ENCODE measurements at places on chromosomes 2 and 18.

DNA sequence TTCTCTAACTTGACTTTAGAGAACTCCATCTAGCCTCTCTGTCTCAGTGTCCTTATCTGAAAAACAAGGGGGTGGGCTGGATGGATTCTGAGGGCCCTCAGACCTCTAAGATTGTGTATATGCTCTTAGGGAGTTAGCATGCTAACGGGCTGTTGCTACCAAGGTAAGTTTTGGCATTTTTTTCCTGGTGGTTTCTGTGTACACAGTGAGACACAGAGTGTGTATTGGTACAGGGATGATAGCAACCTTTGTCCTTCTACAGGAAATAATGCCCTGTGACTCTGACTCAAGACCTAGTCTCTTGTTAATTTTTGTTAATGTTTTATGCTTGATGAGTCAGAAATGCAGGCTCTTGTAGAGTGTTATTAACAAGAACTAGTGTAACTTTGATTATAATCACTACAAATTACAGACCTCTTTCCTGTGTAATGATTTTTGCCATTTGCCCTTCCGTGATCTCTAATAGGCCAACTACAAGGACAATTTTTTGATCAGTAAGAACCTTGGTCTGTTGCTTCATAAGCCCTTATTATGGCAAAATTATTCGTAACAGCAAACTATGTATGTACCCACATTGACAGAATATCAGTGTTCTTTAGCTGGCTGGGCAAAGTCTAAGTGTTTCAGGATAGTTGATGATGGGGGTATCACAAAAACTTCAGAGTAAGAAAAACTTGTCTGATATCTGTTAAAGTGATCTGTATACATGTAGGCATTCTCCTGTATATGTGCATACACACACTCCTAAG is 89.7 kb downstream of the SPTBN1 start:
- DNase-seq: no peak

- DNase-seq: no peak
Measured at GRCh38 chr2:219010162-219010756, 17.0 kb upstream of the CRYBA2 start.

DNA sequence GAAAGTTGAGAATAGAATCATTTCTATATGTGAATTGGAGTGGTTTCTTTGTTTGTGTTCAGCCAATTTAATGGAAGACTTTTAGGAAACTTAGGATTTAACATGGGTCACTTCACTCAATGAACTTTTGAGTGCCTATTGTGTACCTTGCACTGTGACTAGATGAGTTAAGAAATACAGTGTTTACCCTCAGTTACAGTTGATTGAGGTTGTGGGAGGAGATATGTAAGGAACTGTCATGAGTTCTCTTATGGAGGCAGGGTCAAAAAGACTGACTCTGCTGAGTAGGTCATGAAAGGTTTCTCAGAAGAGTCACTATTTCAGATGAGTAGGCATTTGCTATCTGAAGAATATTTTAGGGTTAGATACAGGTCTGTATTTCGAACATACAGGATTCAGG is 98.6 kb downstream of the RAB3GAP1 start:
- DNase-seq: no peak

DNA sequence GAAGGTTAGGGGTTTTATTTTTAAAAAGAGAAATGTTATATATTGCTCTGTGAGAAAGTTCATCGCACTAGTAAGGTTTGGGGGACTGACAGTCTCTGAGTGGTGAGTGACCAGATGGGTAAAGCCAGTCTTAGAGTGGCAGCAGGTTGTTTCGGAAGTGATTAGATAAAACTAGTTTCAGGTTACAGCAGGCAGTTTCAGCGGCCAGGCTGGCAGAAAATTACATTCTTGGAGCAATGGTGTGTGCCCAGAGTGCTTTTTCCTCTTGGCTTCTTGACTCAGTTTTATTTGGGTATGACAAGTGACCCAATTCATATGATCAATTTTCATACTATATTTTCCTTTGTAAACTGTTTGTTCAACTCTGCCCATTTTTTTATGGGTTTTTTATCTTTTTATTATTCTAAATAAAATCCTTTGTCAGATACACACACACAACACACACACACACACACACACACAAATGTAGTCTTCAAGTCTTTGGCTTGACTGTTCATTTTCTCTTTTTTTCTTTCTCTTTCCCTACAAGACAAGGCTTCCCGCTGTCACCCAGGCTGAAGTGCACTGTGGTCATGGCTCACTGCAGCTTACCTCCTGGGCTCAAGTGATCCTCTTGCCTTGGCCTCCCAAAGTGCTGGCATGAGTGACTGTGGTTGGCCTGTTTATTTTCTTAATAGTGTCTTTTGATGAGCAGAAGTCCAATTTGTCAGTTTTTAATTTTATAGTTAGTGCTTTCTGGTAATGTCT is 30.9 kb downstream of the RALBP1 start:
- DNase-seq: no peak

DNA sequence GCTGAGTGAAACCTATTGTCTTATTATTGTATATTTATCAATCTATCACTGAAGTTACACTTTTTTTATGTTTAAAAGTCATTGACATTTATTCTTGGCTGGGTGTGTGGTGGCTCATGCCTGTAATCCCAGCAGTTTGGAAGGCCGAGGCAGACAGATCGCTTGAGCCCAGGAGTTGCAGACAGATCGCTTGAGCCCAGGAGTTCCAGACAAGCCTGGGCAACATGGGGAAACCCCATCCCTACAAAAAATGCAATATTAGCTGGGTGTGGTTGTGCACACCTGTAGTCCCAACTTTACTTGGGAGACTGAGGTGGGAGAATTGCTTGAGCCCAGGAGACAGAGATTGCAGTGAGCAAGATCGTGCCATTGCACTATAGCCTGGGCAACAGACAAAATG is 97.8 kb downstream of the EPC2 start:
- DNase-seq: no peak

DNA sequence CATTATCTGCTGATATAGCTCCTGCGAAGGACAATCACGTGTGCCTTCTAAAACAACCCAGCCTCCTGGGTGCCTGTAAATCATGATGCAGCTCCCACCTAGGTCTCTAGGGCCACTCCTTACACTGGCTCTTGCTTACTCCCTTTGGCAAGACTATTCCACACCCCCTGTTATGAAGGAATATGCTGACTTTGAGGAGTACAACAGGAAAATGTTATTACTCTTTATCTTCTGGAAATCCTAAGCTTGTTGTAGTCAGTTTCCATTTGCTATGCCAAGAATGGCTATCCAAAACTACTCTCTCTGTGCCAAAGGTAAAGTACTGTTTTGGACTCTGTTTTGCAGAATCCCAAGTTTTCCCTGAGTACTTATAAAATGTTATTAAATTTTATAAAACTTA is 7.7 kb downstream of the SGO2 start:
- DNase-seq: no peak

- no peak for DNase-seq
Measured at GRCh38 chr2:138180692-138181386, 216.6 kb downstream of the HNMT start.

DNA sequence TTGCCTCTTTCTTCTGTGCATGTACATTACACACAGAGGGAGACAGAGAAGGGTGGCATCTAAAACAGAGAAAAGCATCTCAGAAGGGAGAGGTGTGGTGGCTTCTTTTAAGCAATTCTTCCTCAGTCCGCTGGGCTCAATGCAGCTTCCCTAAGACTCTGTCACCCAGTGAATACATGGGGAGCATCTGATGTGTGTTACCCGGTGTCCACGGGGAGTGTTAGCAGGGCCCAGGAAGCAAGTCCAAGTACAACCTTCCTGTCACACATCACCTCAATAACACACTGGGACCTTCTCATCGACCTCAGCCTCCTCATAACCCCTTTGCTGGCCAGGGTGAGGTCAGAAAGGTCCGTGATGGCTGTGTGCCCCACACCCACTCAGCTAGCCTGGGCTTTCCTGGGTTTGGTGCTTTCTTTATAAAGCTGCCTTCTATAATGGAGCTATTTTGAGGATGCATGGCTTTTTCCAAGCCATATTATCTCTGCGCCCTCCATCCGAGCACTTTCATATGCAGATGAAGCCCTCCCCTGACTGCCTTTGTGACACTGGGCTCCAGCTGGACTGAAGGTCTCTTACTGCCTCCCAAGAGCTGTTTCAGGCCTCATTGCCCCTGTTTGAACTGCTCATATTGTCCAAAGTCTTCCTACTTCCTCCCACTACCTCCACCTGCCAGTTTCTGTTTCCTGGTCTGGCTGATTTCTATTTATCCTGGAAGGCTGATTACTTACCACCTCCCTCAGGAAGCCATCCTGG is 21.4 kb downstream of the TNFRSF11A start:
- no peak for DNase-seq

DNA sequence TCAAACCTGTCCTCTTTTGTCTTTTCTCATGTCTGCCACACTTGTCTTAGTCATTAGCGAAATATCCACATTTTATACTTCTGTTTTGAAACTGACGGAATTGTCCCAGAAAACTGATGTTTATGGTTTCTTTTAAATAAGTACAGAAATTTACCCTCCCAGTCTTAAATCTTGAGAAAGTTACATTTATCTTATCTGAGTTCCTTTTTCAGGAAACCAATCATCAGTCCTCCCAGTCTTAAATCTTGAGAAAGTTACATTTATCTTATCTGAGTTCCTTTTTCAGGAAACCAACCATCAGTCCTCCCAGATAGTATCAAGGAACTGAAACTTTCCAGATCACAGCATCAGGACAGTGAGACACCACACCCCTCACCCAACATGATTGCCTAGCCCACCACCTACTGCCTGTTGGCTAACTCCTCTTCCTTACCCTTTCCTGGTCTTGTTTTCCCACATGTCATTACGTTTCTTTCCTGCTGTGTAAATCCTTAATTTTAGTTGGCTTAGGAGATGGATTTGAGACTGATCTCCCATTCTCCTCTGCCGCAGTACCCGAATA is 247.7 kb downstream of the PTPRM start:
- DNase-seq: no peak

GRCh38 chr2:216562696-216563435 is 64.2 kb downstream of the RPL37A start:
- no peak for DNase-seq

- DNase-seq: no peak
Measured at GRCh38 chr2:106965611-106966010, 79.6 kb upstream of the ST6GAL2 start.

DNA sequence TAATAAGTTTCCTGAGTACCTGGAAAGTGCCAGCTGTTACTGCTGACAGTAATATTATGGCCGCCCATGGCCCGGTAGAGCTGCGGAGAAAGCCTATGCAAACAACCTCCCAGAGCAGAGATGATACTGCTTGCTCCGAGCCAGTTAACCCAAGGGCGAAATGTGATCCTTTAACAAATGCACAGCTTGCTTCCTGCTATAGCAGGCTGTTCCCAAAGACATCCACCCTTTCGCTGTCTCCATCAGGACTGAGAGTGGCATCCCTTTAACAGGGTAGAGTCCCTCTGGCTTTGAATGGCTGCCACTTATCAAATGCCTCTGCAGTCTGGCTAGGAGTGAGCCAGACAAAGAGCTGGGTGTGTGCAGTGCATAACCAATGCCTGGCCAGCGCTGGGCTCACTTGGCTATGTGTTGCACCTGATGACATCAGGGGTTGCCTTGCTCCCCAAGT is 69.7 kb upstream of the DAPL1 start:
- DNase-seq: no peak

DNA sequence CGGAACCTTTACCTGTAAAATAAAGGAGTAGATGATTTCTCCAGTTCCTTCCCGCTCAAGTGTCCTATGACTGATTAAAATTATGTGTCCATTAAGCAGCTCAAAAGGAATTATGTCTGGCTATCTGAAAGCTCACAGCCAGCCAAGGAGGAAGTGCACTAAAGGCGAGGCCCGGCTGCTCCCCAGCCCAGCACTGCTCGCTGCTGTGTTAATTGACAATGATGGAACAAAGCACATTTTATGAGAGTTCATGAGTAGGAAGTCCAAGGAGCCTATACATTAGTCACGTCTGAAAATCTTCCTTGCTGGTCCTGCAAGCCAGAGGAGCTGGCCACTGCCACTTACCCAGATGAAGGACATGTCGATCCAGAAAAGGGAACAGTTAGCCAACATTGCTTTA is 14.3 kb downstream of the TTC32 start:
- no peak for DNase-seq

DNA sequence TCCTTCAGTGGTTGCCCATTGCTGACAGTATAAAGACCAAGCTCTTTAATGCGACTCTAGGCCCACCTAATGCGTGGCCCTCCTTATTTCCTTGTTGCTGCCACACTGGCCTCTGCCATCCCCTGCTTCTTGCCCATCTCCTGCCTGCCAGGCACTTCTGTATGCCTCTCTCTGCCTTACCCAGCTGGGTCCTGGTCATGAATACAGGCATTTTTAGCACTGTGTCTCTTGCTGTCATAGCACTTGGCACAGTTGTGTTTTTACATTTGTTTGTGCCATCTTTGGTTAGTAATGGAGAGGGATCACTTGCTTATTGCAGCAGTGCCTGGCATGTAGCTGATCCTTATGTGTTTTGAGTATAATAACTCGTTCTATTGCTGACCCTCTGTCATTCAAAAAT is 38.7 kb downstream of the MAP4K4 start:
- DNase-seq: no peak

- peak; percentile 8 for DNase-seq
Measured at GRCh38 chr18:70454704-70455322, 166.0 kb downstream of the SOCS6 start.

GRCh38 chr2:177161741-177162460 is 50.7 kb upstream of the HNRNPA3 start:
- no peak for DNase-seq

DNA sequence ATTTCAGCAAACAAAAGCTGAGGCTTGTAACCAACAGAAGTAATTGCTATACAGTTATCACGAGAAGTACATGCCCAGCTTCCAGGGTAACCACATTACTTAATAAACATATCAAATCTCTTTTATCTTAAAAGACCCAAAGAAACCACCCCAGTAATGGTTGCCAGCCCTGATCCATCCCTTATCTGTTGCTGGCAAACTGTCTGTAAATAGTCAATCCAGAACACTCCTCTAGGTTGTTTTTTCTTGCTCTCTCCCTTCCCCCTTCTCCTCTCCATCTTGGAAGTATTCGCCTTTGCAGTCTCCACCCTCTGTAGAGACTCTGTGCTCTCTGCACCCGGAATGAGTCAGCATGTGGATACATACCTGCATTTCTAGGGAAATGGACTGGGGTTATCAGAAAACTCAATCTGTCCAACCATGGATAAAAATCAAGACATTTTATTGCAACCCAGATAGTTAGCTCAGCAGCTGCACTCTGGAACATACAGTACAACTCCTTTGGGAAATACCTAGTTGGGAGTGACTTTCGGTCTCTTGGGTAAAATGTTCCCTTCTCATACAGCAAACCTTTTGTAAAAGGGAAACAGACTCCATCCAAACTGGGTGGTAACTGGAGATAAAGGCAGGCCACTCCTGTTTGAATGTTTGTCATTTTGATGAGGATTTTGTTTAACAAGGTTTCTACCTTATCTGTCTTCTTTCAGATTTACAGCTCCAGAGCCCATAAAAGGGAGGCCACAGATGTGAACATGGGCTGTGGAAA is 123.5 kb upstream of the FOSL2 start:
- no peak for DNase-seq

GRCh38 chr2:75025633-75026380 is 67.4 kb downstream of the POLE4 start:
- DNase-seq: no peak

DNA sequence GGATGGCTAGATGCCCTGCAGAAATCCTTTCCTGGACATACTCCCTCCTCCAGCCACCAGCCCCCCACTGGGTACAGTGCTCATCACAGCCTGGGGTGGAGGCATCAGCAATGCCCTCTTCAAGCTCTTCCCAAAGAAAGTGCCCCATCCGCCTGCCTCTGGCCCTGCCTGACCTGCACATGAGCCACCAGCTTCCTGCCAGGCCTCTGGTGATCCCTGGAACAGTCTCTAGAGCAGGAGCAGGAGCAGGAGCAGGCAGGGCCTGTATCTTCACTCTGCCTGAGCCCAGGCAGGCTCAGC is 54.1 kb upstream of the CAB39 start:
- DNase-seq: no peak

All from activated gamma-delta T cell treated with Interleukin-2 at 50 U/mL for 16 hours (primary cell).